ENCODE measurements at places on chromosomes 2 and 18.

DNA sequence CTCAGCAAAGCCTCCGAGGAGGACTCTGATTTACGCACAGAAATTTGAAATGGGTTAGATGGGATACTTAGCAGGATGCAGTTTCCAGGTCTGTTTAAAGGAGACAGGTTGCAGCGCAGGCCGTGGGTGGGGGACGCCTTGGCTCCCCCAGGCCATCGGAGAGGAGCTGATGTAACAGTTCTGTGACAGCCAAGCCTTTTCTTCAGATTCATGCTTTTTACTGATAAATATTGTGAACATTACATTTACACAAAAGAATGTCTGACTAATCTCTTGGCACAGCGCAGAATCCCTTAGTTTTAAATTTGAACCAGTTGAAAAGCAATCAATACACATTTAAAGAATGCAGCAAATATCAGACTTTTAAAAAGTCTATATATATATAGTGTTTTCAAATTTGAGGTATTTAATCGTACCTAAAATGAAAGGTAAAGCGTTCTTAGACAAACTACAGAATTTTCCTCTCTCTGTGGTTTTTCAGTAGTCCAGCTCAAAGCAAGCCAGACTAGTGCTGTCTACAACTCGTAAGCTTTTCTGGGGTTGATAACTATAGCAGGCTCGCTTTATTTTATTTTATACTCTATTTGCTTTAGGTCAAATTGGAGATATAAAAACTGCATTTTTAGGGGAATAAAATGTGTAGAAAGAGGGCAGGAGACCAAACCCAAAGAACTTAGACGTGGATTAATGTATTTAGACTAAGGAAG, 221.9 kb downstream of the PIEZO2 start:
- no peak for DNase-seq

- no peak for DNase-seq
These were observed 73.9 kb upstream of the ZEB2 start for GRCh38 chr2:144593803-144594202.

DNA sequence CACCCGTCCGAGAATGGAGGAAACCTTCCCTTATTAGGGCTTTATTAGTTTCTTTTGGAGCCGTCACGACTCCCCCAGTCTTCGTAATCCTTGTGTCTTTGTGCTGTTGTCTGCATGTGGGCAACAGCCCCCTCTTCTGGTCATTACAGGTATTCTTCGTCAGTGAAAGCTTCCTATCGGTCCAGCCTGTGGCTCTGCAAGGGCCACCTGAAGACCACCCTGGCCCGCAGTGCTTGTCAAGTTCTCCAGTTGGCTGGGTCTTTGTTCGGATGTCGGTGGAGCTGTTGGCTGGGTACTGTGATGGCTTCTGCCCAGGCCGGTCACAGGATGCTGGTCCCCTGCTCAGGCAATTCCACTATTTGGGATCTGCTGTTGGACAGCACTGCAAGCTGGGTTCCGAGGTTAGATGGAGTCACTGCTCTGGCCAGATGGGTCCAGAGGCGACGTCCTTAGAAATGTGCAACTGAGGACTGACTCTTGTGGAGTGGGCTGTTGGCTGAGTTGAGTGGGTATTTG, 19.2 kb downstream of the E2F6 start:
- peak; percentile 40 for DNase-seq

DNA sequence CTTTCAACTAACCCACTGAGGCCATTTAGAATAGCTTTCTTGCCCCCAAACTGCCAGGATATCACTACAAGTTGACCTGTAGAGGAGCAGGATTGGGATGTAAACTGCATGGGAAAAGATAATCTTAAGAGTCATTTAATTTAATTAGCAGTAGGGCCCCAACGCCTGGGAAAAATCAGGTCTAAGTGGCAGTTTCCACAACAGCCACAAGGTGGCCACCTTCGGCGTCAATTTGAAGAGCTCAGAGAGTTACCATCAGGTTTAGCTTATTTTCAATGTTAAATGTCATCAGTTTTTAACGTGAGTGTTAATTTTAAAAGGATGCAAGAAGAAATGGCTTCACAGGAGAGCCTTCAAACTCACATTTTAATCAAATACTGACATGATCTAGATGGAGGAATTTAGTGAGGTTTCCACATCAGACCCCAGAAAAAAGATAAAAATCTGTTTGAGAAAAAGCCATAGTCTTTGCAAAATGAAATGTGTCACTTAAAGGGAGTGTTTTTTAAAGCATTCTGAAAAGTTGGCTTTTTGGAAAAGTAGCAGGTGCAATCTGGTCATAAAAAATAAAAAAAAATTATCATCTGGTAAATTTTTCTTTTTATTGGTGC, 77.3 kb upstream of the UPP2 start:
- no peak for DNase-seq

DNA sequence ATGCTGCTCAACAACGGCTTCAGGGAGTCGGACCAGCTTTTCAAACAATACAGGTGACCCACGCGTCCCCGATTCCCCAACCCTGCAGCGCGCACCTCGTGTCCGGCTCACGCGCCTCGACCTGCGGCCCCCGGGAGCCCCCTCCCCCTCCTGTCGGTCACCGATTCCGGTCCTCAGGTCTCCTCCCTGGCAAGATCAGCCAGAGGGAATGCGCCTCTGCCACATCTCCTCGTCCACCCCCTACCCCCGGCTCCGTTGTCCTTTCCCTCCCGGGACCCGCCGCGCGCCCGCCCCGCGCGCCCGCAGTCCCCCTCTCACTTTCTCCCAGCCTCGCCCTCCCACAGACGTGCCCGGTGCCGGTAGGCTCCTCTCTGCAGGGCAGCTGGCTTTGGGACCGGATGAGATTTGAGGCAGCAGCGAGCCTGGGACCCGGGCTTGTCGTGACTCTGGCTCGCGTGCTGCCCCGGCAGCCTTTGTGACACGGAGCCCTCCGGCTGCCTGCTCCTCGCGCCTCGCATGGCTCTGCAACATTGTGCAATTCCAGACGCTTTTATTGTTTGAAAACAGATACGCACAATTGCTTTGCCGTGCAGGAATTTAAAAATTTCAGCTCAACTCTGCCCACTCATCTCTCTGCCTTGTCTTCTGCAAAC, 558 bp downstream of the TTC39C start:
- DNase-seq: peak; percentile 39

- no peak for DNase-seq
These were observed 10.4 kb downstream of the CNDP2 start for GRCh38 chr18:74506448-74507084.

GRCh38 chr2:53567073-53567472, 200.5 kb upstream of the CHAC2 start:
- DNase-seq: no peak

DNA sequence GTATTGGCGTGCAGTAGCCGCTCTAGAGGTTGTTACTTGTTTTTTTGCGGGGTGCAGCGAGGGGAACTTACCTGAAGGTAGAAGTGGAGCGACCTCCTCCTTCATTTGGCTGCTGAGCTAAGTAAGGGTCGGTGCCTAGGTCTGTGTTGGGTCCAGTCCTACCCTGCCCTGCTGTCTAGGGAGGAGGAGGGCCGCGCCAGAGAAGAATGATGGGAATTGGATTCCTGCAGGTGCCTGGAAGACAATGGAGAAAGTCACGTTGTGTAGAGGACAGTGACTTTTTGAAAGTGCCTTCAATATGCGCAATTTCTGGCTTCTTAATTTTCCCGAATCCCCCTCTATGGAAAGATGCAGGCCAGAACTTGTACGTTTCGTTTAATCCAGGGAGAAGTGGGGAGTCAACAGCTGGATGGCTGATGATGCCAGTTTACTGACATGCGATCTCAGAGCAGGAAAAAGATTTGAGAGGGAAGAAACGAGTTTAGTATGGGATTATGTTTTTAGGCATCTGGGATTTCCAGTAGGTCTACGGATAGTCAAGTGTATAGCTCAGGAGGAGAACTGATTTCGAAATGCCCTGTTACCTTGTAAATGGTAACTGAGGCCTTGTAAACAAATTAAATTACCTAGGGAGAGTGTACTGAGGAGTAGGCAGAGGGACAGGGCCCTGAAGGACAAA, 653 bp downstream of the MRPS9 start:
- DNase-seq: peak; percentile 0

DNA sequence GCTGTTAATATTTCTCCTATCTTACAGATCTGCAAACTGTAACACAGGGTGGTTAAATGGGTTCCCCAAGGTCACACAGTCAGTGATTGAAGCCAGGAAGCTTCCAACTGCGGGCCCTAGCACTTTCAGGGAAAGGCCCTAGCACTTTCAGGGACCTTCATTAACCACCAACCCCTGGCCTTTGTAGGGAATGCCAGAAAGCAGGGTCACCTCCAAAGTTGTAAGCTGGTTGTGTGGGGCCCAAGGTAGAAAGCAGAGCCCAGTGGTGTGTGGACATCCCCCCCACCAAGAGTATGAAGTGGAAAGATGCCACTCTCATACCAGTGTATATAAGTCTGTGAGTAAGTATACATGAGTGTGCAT, 4.4 kb downstream of the DLX2 start:
- DNase-seq: no peak

DNA sequence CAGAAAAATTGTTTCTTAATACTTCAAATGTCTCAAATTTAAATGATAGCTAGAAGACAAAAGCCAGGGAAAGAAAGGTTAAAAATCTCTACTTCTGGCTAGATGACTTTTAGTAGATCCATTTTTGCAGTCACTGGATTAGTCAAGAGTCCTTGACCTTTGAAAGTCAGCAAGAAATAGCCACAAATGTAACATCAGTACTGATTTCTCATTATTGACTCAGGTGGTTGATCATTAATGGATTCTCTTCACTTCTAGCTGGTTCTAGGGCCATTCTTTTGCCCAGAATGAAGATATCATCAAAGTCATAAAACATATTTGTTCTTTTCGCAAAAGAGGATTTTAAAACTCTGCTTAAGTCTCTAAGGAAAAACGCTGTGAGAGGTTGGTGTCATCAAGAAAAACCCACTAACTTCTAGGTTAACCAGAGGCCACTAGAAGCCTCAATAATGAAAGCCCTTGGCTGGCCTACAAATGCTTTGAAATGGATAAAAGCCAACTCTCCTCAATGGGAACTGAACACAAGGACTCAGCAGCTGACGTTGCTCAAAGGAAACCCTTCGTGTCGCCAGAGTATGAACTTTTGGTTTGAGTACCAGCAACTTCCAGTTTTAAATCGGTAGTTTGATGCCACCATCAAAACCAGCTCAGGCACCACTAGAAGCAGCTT, 66.3 kb downstream of the IRS1 start:
- DNase-seq: no peak

- DNase-seq: no peak
These were observed 207.1 kb downstream of the ACKR3 start for GRCh38 chr2:236776695-236777251.

- DNase-seq: no peak
These were observed 1.9 kb downstream of the LDLRAD4 start for GRCh38 chr18:13220361-13220991.

- DNase-seq: no peak
These were observed 8.1 kb upstream of the GPBAR1 start for GRCh38 chr2:218252509-218253231.

DNA sequence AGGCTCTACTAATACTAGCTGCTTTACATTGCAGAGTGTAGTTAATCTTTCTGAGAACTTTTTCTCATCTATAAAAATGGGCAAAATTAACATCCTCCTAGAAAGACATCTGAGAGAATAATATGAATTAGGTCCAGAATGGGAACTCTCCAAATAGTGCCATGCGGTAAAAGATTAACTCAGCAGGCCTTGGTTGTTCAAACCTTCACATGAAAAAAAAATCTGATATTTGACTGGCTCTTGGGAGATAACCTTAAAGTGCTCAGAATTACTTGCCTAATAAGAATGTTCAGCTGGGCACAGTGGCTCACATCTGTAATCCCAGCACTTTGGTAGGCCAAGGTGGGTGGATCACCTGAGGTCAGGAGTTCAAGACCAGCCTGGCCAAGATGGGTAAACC, 5.5 kb upstream of the CXXC1 start:
- DNase-seq: no peak

DNA sequence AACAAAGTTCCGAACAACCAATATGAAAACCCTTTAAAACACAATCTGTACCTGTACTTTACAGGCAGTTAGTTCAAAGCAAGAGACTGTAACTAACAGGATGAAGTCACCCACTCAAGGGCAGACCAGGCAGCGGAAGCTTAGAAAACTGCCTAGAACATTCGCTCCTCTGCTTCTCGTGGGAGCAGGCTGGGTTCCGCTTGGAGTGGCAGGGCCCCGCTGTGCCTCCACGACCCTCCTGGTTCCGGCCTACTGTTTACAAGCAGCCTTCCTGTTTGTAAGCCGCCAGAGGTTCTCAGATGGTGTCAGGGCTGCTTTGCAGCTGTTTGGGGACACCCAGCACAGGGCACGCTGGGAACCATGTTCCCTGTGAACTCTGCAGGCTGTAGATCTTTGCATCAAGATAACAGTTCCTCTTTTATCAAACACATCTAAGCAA, 31.3 kb downstream of the CIB4 start:
- no peak for DNase-seq

GRCh38 chr2:189561371-189562038, 19.1 kb downstream of the SLC40A1 start:
- no peak for DNase-seq

DNA sequence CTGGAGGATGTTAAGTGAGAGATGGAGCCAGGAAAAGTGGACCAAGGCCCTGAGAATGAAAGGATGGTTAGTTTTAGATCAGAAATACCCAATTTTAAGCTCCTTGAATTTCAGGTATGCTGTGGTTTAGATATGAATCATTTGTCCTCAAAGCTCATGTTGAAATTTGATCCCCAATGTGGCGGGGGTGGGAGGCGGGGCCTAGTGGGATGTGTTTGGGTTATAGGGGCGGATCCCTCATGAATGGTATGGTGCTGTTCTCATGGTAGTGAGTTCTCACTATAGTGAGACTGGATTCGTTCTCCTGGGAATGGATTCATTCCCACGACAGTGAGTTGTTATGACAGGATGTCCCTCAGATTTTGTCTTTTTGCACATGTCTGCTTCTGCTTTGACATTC, 11.4 kb downstream of the MYO5B start:
- DNase-seq: no peak

GRCh38 chr18:28960146-28960545, 783.2 kb upstream of the CDH2 start:
- DNase-seq: no peak

DNA sequence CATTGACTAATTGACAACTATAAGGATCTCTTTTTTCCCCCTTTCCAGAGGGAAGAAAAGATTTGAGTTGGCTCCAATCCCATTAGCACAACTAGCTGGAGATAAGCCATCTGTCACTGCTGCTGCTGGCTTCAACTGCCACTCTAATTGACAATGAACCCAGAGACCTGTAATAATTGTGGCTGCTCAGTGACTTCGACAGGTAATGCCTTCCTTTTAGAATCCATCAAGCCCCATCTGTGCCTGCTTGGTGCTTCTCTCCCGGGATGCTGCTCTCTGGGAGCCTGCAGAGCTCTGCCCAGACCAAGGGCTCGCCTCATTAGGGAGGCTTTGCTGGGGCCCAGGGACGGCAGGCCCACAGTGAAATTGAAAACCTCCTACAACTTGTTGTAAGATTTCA, 376.7 kb upstream of the SOX11 start:
- no peak for DNase-seq

DNA sequence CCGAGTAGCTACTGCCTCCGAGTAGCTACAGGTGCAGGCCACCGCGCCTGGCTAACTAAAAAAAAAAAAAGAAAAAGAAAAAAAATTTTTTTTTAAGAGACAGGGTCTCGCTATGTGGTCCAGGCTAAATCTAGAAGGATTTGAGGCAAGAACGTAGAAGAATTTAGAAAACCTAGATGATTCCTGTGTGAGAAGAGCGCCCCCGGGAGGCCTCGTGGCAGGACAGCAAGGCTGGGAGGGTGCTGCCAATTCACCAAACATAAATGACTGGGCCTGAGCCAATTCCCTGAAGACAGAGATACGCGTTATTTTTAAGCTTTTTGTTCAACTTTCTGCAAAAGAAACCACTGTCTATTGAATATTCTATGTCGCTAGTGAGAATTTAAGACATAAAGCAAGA, 90.1 kb upstream of the TGFA start:
- DNase-seq: no peak

- DNase-seq: no peak
These were observed 32.3 kb downstream of the COPS8 start for GRCh38 chr2:237118025-237118424.

Measured in right renal pelvis (tissue), 4 donors.